ENCODE measurements at places on chromosomes 3 and 15.

DNA sequence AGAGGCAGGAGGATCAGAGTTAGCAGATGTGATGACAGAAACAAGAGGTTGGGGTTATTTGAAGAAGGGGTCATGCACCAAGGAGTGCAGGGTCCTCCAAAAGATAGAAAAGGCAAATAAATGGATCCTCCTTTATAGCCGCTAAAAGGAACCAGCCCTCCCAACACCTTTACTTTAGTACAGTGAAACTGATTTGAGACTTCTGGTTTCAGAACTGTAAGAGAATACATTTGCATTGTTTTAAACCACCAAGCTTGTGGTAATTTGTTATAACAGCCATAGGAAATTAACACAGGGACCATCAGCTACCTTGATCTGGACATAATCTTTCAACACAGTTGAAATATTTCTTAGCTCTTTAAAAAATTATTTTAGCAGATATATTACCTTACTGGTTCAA is 166.6 kb downstream of the TIGIT start:
- no peak for DNase-seq

DNA sequence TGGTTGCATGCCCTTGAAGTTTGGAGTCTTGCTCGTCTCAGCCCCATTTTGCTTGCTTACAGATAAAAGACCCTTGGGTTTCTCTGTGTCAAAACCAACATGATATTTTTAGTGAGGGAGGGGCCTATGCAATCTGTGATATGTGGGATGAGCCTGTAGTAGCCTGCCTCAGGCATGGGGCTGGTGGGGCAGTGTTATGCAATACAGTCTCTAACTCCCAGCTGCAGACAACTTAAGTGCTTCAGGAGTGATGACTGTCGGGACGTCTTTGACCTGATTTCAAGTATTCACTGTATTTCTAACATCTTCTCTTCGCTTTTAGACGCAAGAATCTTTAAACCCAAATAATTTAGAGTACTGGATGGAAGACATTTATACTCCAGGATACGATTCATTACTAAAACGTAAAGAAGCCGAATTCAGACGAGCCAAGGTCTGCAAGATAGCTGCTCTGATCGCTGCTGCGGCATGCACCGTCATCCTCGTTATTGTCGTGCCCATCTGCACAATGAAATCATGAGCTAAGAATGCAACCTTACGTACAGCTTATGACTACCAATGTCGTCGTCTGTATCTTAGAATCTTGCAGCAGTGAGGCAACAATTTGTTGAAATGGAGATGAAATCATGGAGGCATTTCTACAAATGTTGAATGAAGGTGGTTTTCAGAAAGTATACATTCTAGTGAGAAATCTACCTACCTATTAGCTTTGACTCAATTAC is 35.9 kb downstream of the MINAR1 start:
- DNase-seq = no peak

DNA sequence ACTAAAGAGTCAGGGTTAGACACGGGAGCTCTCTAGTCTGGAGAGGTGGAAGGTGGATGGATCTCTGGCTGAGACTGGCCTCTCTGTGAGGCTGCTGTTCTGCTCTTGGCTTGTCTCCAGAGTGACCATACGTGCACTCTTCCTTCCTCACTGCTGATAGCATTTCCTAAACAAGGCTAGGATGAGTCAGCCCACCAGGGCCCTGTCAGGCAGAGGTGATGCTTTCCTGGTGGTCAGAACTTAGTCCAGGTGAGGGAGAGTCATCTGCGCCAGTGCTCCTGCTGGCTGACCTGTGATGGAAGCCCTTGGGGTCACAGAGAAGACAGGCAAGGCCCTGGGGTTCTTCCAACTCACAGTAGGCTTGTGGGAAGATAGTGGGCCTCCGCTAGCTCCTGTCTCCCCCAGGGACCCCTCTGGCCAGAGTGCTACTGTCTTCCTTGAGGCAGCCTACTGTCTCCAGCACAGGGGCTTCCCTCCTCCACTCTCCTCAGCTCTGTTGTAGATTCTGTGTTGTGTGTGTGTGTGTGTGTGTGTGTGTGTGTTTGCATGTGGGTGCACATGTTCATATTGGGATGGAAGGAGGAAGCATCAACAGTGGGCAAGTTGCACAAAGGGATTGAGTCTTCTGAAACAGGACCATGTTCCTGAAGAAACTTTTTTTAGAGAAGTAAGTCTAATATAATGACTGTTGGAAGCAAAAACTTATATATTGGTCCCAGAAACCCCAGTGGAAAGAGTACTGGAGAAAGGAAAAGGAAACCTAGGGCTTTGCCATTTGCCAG is 16.5 kb downstream of the ALPK3 start:
- no peak for DNase-seq

GRCh38 chr3:51340013-51340829 is 44.9 kb upstream of the MANF start:
- DNase-seq = no peak

DNA sequence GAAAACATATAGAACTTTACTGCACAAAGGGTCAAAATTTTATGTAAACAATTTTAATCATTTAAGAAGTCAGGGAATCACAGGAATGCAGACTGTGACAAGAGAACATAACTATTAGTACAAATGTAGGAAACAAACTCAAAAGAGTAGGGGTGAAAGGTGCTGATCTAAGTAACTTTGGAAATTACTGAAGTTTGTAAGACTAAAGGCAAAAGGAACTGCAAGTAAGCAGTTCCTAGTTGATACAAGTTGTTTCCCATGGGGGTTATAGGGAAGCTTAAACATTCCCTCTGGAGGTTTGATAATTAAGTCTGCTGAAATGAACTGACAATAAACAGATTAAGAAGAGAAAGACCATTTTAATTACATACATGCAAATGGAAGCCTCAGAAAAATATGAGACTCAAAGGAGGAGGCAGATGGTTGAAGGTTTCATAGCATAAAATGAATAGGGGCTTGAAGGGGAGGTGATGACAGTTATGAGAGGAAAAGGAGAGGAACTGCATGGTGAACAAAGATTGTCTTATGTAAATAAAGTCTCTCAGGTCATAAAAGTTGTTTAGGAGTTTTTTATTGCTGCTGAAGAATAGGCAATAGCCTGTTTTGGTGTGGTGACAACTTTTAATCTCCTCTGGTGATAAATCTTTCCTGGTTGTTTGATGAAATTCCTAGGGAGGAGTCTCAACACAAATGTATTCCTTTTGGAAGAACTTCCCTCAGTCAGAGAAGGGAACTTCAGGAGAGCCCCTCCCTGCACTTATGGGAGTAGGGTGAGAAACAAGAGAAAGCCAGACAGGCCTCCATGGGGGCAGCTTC is 17.1 kb downstream of the SETMAR start:
- no peak for DNase-seq

DNA sequence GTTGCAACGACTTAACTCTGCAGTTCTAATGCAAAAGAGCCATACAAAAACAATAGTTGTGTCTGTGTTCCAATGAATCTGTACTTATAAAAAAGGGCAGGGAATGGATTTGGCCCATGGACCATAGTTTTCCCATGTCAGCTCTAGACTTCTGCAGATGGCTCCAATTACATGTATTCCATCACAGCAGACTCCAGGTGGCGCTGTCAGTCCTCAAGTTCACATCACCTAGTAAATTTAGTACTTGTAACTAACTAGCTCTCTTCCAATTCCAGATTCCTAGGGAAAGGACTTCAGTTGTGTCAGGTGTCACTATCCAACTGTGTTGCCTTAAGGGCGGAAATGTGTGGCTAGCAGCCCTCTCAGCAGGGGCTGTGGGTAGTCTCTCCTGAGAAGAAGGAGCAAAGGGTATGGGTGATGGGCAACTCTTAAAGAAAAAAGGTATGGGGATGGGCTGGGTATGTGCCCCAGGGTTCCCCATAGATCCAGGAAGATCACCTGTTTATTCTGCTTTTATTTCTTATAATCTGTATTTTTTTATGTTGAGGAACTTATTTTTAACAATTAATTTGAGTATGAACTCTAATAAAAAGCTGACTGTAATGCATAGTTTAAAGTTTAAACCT is 36.2 kb downstream of the BBS4 start:
- DNase-seq = peak; percentile 52

- no peak for DNase-seq
Observed at GRCh38 chr3:79604681-79605080, 163.1 kb downstream of the ROBO1 start.

- DNase-seq = no peak
Observed at GRCh38 chr3:42723219-42723618, 20.6 kb upstream of the HHATL start.

DNA sequence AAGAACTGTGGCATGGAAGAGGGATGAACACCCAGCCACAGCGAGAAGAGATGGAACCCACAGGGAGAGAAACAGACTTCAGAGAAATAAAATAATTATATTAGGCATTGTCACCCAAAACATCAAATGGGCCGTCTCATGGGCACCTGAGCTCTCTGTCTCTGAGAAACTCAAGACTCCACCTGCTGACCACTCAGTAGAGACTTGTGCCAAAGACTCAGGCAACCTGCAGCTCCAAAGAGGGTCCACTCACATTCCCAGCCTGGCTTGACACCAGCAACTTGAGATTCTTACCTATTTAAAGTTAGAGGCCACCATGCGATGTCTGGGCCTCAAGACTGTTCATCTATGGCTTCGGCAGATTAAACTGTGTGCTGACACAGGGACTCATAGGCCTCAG is 12.0 kb downstream of the SEMA5B start:
- no peak for DNase-seq

DNA sequence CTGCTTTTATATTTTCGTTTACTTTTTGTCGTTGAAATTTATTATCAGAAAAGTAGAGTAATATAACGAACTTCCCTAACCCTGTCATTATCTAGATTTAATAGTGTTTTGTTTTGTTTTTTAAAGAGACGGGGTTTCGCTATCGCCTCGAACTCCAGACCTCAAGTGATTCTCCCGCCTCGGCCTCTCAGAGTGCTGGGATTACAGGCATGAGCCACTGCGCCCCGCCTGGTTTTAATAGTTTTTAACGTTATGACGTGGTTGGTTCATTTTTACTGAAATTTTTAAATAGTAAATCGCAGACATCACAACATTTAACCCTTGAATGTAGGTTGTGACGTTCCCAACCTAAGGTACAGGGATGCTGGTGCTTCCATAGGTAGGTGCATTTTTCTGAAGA is 1.0 kb downstream of the NGRN start:
- DNase-seq = peak; percentile 3

DNA sequence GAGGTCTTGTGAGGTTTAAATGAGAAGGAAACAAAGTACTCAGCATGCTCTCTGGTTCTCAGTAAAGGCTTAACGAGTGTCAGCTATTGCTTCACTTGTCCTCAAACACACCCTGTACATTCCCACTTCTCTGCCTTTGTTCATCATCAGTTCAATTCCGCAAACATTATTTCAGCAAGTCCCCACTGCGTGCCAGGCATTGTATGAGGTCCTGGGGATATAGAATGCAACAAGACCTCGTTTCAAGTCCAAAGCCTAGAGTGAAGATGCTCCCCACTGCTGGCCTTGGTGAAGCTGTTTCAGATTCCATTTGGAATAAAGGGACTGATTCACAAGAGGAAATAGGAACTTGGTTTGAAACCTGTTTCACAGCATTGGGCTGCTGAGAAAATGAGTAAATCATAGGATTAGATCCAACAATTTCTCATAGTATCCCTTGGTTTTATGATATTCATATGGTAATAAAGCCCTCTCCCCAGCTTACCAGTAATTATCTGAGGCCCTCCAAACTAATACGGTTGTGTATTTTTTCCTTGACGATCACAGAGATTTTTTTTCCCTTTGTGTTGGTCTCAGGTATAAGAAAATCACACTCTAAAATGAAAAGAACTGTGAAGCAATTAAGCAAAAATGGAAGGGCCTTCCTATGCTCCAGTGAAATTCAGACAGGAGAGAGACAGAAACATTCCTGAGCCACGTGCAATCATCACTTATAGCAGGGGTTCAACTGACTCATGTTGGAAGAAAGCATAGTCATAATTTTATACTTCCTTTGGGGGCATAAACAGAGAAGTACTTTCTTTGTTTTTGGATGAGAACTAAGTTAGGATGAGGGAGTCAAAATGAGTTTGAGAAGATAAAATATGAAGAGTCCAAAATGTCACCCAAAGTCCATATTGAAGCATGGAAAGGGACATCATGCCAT is 258.6 kb downstream of the RORA start:
- DNase-seq = no peak

GRCh38 chr3:66350601-66351000 is 129.8 kb downstream of the SLC25A26 start:
- no peak for DNase-seq

DNA sequence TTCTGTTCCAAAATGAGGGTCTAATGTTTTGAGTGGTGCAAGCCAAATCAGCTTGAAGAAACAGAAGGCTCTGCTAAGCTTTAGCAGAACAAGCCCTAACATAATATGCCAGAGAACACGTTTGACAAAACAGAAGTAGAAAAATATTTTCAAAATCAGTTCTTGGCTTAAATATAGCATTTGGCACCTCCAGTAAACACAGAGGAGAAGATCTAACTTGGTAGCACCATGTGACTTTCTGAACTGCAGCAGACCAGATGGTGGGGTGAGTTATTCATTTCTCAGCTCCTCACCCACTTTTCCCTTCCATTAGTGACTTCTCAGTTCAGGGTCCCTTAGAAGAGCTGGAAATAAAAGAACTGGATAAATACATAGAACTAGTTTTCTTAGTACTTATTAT is 395.8 kb downstream of the MAGI1 start:
- DNase-seq = no peak

DNA sequence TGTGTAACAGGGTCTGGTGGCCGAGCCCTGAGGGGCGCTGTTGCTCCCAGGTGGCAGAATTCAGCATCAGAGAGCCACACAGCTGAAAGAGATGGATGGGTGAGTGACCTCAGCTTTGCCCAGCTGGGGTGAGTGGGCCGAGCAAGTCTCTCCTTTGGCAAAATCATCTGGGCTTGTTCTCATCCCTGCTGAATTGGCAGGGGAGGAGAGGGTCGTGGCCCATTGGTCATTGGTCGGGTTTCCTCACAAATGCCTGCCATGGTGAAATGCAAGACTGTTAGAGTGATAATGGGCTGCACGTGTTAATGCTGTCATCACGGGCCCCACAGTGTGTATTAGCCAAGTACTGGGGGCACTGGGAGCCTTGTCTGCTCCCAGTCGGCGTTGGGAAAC is 15.9 kb downstream of the ABHD2 start:
- no peak for DNase-seq

DNA sequence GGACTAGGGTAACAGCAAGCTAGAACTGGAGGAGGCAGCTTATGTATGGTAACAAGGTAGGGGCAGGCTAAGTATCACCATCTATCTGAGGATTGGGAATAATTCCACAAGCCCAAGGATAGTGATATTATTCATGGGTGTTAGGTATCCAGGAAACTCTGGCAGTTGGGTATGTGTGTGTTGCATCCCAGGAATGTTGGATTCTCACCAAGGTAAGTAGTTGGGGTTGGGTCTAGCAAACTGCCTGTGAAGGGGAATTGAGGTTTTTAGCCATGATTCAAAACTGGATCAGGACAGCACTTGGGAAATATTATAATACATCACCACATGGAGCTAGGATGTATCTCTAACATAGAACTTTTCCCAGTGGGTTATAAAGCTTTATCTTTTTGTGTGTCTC is 626.4 kb upstream of the GOLIM4 start:
- DNase-seq = no peak

- no peak for DNase-seq
Observed at GRCh38 chr3:64049136-64049535, 25.8 kb upstream of the PSMD6 start.
